ENCODE measurements at places on chromosomes 11 and 22.

GRCh38 chr11:74839971-74840370 is 91.3 kb downstream of the RNF169 start:
- DNase-seq: no peak

- DNase-seq: no peak
These were observed 826.3 kb downstream of the DLG2 start for GRCh38 chr11:84800755-84801346.

- no peak for DNase-seq
These were observed 24.1 kb downstream of the APOL3 start for GRCh38 chr22:36136475-36136874.

GRCh38 chr11:86938900-86939880 is 16.0 kb downstream of the FZD4 start:
- no peak for DNase-seq

Data from stimulated activated CD4-positive, alpha-beta T cell treated with anti-CD3 and anti-CD28 coated beads, Interleukin-1b, Interleukin-23, amount 100 ng/mL, for 4 hours (primary cell).